ENCODE measurements at places on chromosomes 7 and 10. TPM values are rescaled to one million over a fixed set of nuclear protein-coding genes. Genes with fewer than 3 reads are reported as not detected.

The DRGX gene
- not detected for total RNA-seq

The MSMB gene
- not detected for total RNA-seq

The WIPF3 gene
- total RNA-seq = not detected

The OR2A1 gene
- total RNA-seq = not detected

The ASB10 gene
- total RNA-seq = not detected

The CPA4 gene
- 0.29 TPM for total RNA-seq

The HACD1 gene
- 0.76 TPM for total RNA-seq

The ALDH18A1 gene
- total RNA-seq = 95.5 TPM

The LRGUK gene
- not detected for total RNA-seq

The CXCL12 gene
- 0.13 TPM for total RNA-seq

- no peak for DNase-seq
These were observed 47.5 kb upstream of the AMPH start for GRCh38 chr7:38678698-38679054.

- DNase-seq = no peak
These were observed 27.3 kb downstream of the ASB13 start for GRCh38 chr10:5639066-5639465.

GRCh38 chr10:110304394-110304779 is 333 bp downstream of the SMNDC1 start:
- no peak for DNase-seq

GRCh38 chr7:151341357-151342101 is at the start of gene NUB1:
Gene NUB1, plus strand, starts transcription at chr7:151341812. Its CDS starts 3,538 bp downstream, at chr7:151345350.
- DNase-seq = peak; percentile 89

- DNase-seq = no peak
These were observed 2.0 kb downstream of the SAMD9 start for GRCh38 chr7:93115796-93116195.

GRCh38 chr10:121444520-121445165 is 153.6 kb downstream of the FGFR2 start:
- no peak for DNase-seq

DNA sequence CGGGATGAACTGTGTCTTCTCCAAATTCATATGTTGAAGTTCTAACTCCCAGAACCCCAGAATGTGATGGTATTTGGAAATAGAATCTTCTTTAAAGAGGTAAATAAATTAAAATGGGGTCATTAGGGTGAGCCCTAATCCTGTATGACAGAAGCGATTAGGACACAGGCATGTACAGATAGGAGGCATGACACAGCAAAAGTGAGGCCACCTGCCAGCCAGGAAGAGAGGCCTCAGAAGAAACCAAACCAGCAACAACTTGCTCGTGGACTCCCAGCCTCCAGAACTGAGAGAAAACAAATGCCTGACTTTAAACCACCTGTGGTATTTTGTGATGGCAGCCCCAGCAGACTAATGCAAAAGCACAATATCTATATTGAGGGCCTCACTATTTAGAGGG is 214.3 kb downstream of the NEBL start:
- no peak for DNase-seq

DNA sequence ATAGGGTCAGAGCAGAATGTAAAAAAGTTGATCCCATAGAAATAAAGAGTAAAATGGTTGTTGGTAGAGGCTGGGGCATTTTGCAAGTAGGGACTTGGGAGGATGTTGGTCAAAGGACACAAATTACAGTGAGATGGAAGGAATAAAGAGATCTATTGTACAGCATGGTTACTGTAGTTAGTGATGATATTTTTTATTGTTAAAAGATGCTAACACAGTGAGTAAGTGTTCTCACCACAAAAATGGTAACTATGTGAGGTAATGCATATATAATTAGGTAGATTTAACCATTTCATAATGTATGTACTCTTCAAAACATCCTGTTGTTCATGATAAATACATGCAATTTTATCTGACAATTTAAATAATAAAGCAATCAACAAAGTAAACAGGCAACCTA is 280.7 kb upstream of the MAGI2 start:
- DNase-seq = no peak

- DNase-seq = no peak
These were observed 1324.5 kb downstream of the XPNPEP1 start for GRCh38 chr10:108598831-108599230.

DNA sequence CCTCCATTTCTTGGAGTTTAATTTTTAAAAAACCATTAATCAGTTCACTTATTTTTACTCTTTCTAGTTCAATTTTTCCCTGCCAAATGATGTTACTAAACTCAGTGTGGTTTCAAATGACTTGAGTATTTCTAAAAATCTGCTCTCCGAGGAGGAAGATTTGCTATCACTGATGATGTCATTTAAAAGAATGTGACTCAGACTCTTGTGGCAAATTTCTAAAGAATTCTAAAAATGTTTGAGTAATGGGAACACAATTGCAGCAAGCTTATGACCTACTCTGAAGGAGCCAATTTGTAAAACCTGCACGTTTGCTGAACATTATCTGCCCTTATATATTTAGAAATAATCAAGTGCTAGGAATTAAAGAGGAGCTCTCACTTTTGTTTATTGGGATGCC is 88.6 kb downstream of the SPAG6 start:
- DNase-seq = no peak

- no peak for DNase-seq
These were observed 35.7 kb upstream of the RHOBTB1 start for GRCh38 chr10:60979667-60980104.

GRCh38 chr7:139092090-139092796 is 17.3 kb downstream of the ZC3HAV1 start:
- DNase-seq = no peak

DNA sequence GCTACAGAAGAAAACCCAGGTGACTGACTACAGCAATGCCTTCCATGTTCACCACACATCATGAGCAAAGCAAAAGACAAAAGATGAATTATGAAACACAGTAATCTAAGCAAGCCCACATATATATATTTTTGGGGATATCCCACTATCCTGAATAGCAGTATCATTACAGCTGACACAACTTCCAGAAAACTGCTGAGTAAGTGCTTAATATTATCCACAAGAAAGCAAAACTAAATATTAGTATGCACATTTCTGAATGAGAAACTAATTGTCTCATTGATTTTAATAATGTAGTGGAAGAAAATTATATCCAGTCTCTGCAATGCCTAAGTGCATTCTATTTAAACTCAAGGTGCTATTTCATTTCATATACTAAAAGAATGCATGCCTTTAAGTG is 14.5 kb upstream of the SLC35G1 start:
- DNase-seq = no peak

DNA sequence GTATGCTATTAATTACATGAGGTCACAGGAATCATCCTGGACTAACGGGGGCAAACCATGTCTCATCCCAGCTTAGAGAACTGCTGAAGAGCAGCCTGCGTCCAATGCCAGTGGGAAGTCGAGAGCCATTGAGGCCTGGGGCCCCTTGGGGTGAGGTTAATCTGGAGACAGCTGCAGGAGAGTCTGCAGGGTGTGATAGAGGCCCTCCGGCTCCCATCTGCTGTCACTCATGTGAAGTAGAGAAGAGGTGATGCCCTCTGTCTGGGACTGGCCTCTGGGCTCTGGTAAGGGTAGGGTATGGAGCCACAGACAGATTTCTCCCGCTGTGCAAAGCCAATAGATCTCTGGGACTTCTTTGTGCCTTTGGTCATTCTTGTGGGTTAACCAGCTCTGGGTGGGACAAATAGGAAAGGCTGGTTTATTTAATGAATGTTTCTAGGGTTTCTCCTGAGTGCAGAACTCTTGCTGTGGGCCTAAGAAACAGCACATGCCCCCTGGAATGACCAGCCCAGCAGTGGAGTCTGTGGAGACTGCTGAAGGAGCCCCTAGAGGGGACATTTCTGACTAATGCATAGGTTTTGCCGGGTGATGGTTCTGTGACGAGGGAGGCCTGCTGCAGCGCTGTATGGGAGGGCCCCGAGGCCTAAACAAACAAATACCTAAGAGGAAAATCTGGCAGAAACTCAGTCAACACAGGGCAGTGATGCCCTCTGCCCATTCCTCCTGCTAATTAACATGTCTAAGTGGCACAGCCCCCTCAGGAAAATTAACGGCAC is 34.5 kb downstream of the CRHR2 start:
- DNase-seq = no peak

DNA sequence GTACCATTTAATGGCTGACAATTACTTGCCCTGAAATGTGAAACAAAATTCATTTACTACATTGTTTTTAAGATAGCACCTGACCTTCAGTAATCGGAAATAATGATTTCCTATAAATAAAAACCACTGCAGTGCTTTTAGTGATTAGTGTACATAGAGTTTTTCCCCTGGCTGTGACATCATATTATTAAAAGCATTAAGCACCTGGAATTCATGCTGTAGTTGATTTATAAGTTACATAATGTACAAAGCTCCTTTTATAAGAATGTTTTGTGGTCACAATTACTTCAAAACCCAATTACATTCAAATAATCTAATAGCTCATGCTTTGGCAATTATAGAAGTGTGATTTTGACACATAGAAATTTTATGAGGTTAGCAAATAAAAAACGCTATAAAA is 44.3 kb upstream of the EIF4H start:
- no peak for DNase-seq

GRCh38 chr10:90921906-90922305 is 1.0 kb upstream of the ANKRD1 start:
- no peak for DNase-seq

GRCh38 chr7:1597791-1598190 is 28.0 kb upstream of the PSMG3 start:
- no peak for DNase-seq

DNA sequence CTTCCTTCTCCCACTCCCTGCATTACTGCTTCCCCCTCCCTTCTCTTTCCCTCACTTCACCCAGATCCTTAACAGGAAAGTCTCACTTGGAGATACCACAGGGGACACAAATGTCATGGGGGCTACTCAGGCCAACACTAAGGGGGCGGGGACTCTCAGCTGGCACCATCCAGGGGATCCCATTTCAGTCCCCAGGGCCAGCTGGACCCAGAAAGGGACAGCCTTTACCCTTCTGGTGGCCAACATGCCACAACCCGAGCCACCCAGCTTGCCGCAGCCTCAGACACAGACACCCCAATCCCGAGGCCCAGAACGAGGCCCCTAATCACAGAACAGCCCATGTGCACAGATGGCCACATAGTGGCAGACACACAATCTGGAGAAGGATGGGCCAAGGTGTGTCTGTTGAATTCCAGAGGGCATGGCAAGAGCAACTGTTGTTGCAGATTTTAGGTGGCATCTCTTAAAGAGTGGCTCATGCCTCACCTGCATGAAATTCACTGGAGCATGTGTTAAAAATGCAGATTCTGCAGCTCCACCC is 5.6 kb downstream of the CAMK2G start:
- no peak for DNase-seq

DNA sequence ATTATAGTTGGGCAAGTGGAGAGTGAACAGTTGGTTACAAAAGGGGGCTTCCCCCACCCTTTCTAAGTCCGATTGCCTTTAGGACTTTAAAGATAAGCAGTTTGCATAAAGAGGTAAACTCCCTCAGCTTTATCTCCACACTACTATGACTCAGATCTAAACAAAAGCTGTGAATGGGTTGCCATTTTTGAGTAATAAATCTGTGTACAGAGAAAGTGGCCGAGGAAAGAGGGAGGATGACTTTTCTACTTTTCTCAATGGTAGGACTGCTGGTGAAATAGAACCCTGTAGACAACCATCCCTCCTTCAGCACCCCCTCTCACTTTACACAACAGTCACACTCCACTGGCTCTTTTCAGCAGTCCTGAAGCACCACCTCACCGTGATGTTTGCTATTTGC is 71.2 kb downstream of the DNMBP start:
- DNase-seq = no peak

GRCh38 chr10:63518690-63519288 is 2.4 kb upstream of the REEP3 start:
- DNase-seq = no peak

GRCh38 chr10:28761084-28761846 is 83.9 kb downstream of the BAMBI start:
- no peak for DNase-seq

GRCh38 chr7:106807474-106807873 is 57.6 kb upstream of the PIK3CG start:
- DNase-seq = no peak

DNA sequence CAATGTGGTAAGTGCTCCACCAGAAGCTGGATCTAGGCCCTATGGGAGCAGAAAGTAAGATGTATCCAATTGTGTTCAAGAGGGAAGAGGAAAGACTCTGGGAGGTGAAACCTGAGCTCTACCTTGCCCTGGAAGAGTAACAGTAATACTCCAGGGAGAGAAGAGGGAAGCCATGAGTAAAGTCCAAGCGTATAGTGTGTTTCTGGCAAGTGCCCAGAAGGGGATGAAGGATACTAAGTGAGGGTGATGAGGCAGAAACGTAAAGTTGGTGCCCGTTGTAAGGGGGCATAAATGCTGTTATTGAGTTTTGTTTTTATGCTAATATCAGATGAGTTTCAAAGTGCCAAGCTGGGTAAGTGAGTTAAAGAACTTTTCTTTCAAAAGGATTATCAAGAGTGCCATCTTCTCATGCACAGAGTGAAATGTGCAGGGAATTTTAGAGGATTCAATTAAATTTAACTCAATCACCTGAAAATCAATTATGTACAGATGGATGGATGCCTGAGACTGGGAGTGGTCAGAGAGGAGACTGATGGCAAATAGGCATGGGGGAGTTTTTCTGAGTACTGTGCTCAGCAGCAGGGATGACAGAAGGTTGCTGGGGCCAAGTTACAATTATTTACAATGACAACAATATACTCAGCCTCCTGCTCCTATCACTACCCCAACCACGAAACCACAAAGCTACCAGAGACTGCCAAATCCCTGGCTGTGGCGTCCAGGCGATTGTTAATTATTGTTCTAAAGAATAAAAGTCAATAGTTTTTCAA is 123.3 kb upstream of the LAMB4 start:
- DNase-seq = no peak

- no peak for DNase-seq
These were observed 10.3 kb upstream of the PDCD4 start for GRCh38 chr10:110861476-110861875.

- no peak for DNase-seq
These were observed 73.2 kb downstream of the POT1 start for GRCh38 chr7:124856299-124856888.

- DNase-seq = no peak
These were observed 64.6 kb downstream of the EBF3 start for GRCh38 chr10:129899276-129900130.

Measured in activated T-cell treated with anti-CD3 and anti-CD28 coated beads, Interleukin-2, amount 50 U/mL, for 4 hours (primary cell).